Omental fat pad (tissue), 4 donors: ENCODE measurements at places on chromosomes 1 and 21.

- no peak for DNase-seq
Measured at GRCh38 chr1:23838401-23838866, 13.2 kb upstream of the HMGCL start.

GRCh38 chr1:90488451-90488850, 228.7 kb downstream of the BARHL2 start:
- DNase-seq = no peak

DNA sequence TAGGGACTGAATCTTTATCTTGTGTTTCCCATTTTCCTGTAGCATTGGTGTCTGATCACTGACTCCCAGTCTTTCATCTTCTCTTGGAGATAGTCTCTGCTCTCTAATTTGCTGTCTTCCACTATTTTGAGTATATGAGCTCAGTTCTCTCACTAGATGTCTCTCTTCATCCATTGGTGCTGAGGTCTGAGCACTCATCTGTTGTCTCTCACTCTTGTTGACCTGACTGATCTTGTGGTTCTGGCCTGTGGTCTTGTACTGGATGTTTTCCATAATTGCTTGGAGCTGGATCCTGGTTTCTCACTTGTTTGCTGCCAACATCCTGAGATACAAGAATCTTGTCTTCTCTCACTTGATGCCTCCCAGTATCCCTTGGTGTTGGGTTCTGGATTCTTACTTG, 25.1 kb upstream of the S100A11 start:
- no peak for DNase-seq

DNA sequence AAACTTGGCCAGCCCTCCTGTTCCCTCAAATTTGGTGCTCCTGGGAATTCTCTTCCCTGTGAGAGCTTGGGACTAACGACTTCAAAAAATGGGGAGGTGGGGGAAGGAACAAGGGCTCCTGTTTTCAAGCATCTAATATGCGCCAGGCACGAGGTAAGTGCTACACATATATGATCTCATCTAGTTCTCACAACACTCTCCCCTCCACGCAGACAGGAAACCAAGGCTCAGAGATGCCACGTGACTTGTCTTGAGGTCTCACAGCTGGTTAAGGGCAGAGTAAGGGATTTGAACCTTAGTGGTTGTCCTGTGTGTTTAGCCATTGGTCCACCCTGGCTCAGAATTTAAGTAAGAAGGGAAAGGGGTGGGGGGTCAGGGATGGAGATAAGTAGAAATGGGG, 125.9 kb downstream of the DMRTB1 start:
- no peak for DNase-seq

DNA sequence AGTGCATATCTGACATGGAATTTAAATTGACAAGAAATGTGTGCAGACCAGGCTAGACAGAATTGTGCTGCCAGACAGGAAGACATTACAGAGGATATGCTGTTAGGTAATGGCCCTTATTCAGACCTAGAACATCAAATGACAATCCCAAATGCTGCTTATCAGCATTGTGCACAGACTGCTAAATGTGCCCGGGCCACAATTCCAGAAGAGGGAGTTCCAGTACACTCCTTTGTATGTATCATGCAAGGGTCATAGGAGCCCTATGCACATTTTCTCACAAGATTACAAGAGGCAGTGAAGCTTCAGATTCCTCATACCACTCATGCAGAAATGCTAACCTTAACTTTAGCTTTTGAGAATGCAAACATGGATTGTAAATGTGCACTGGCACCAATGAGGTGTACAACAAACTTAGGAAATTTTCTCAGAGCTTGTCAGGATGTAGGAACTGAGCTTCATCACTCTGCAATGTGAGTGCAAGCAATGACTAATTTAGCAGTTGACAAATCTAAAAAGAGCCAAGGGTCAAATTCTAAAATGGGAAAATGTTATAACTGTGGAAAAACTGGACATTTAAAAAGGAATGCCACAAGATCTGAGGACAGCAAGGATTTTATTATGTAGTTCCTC, 273.5 kb downstream of the COL11A1 start:
- no peak for DNase-seq

- no peak for DNase-seq
Measured at GRCh38 chr1:162386292-162387225, 5.0 kb downstream of the C1orf226 start.

- no peak for DNase-seq
Measured at GRCh38 chr1:106924360-106924759, 132.1 kb upstream of the PRMT6 start.

GRCh38 chr1:114130213-114130612, 23.5 kb downstream of the SYT6 start:
- DNase-seq = no peak

GRCh38 chr1:204313675-204314074, 46.1 kb downstream of the PLEKHA6 start:
- no peak for DNase-seq

DNA sequence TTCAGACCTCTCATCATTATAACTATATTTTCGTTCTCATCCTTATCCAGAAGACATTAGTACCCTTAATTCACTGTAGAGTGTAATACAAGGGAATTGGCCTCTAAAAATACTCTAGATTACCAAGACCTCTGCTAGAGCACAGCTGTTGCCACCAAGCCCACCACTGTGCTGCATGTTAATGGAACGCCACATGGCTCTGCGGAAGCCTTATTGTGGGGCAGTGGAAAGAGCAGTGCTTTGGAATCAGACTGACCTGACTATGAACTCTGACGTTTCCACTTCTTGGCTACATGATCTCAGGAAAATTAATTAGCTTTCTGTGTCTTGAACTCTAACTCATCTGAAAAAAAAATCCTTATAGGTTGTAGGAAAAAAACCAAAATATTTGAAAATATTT, 222.1 kb downstream of the LMX1A start:
- no peak for DNase-seq

DNA sequence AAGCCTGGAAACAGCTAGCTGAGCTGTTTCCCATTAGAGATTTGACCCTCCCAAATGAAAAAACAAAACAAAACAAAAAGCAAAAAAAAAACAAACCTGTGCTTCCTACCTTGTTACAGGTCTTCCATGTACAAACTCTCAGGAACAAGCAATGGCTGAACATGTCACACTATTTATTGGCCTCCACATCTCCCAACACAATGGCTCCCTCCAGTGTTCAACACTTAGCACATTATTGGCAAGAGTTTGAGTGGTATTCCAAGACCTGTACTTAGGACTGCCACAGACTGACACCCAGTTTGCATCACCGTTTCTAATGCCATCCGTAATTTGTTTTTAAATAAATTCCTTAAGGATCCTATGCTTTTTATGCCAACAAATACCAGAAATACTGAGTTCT, 195.0 kb upstream of the OLFM3 start:
- DNase-seq = no peak

- DNase-seq = no peak
Measured at GRCh38 chr21:44949161-44949778, 9.4 kb downstream of the SLX9 start.

DNA sequence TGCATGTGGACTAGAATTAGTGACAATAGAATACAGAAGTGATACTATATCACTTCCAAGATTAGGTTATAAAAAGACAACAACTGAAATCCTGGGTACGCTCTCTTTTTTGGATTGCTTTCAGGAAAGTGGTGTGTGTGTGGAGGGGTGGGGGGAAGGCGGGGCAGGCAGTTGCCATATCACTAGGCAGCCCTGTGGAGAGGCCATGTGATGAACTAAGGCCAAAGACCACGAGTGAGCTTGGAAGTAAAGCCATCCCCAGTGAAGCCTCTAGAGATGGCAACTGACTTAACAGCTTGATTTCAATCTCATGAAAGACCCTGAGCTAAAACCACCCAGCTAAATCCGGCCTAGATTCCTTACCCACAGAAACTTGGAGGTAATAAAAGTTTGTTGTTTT, 6.2 kb upstream of the ASPM start:
- no peak for DNase-seq

GRCh38 chr21:39004634-39005501, 178.4 kb downstream of the PSMG1 start:
- no peak for DNase-seq

GRCh38 chr1:13494025-13494424, 19.8 kb downstream of the LRRC38 start:
- no peak for DNase-seq

DNA sequence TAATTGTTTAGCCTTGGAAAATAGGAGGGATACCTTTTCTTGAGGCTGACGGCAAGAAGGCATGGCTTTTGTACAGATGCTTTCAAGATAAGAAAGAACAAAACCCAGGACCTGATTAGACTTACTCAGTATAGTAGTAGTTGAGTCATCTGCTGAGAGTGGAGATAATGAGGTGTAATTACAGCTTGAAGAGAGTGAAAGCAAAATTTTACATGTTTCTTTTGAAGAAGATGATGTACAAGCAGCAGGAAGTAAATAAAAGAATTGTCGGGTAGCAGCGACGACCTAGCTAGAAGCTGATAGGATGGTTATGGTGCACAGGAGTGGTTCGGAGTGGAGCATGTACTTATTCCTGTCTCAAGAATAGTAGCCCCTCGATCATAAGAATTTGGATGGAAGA, 6.6 kb downstream of the ANGPTL1 start:
- DNase-seq = no peak
